ENCODE measurements at places on chromosomes 16 and 17. TPM values are rescaled to one million over a fixed set of nuclear protein-coding genes. Genes with fewer than 3 reads are reported as not detected.

- DNase-seq: no peak
- H3K27ac ChIP-seq: no peak overlapping the region
- no peak overlapping the region for H3K4me3 ChIP-seq
- H3K36me3 ChIP-seq: no peaks in the 10 kb centered on the region
Measured at GRCh38 chr16:67901734-67902133, 8.7 kb downstream of the PSKH1 start.

DNA sequence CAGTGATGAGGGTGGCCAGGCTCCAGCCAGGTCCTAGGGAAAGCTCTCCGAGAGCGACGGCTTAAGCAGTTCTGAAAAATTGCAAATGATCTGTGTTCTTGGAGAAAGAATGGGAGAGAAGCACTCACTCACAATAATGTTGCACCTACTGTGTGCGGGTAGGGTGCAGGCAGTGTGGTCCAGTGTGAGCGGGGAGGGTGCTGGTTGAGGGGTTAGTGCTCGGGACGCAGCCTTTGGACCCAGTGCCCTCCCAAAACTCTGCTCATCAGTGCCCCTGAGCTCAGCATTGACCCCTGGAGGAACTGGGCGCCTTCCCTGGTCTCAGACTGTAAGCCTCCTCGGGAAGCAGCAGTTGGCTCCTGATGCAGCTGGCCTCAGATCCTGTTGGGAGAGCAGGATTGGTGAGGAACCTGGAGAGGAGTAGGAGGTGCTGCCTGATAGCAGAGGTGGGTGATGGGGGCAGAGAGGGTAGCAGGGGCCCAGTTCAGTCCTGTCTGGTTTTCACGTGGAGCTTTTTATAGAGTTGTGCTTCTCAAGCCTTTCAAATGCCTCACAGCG, 23.6 kb upstream of the ZNF750 start:
- H3K4me3 ChIP-seq: no peak overlapping the region
- DNase-seq: no peak
- no peaks in the 10 kb centered on the region for H3K36me3 ChIP-seq
- H3K4me1 ChIP-seq: no peaks in the 10 kb centered on the region
- peak overlapping the region; percentile 53 for H3K27ac ChIP-seq

- H3K27me3 ChIP-seq: no peaks in the 10 kb centered on the region
- H3K27ac ChIP-seq: no peak overlapping the region
- H3K4me1 ChIP-seq: no peaks in the 10 kb centered on the region
- H3K36me3 ChIP-seq: no peaks in the 10 kb centered on the region
- no peak overlapping the region for H3K4me3 ChIP-seq
Measured at GRCh38 chr17:74497471-74497870, 31.0 kb downstream of the CD300A start.

GRCh38 chr16:67936124-67936879, at the start of gene PSMB10:
Gene PSMB10 (minus strand): TSS chr16:67936850. CDS start chr16:67936749, 101 bp downstream.
- no peaks in the 10 kb centered on the region for H3K4me1 ChIP-seq
- no peaks in the 10 kb centered on the region for H3K36me3 ChIP-seq
- H3K4me3 ChIP-seq: peak within 1 kb of the TSS; percentile 94
- peak within 1 kb of the TSS; percentile 74 for H3K27ac ChIP-seq
- no peaks in the 10 kb centered on the region for H3K27me3 ChIP-seq

DNA sequence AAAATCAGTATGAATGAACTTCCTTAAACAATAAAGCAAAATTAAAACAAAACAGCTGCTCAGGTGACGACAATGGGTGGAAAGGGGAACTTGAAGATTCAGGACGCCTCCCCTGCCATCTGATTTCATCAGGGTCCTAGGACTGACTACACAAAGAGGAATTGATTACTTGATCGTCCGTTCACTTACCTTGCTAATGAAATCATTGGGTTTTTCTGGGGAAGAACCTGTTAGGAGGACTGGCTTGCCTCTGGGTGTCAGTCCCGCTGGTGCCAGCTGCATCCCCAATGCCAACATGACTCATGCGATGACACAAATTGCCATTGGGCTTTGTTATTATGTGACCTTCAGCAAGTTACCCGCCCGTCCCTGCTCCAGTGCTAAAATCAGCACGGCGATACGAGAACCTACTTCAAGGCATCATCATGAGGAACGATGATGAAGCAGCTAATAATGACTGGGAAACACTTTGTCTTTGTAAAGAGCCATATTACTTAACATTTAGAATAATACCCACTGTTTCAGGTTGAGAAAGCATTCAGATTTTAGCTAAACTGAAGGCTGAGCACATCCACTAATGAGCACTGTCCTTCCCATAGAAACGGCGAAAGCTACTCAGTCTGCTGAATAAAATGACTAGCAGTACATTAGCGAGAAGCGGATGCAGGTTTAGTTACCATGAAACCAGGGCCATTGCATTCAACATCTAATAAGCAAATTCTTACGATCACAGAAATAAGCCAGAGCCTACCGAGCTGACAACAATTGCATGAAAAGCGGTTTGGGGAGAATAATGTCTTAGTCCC, 139.4 kb downstream of the ZFHX3 start:
- DNase-seq: no peak
- H3K27me3 ChIP-seq: no peaks in the 10 kb centered on the region
- no peak overlapping the region for H3K27ac ChIP-seq
- no peak overlapping the region for H3K4me3 ChIP-seq

GRCh38 chr16:88194397-88195268, 188.1 kb upstream of the ZNF469 start:
- H3K27ac ChIP-seq: no peak overlapping the region
- no peak for DNase-seq
- H3K4me3 ChIP-seq: no peak overlapping the region
- H3K27me3 ChIP-seq: no peaks in the 10 kb centered on the region
- H3K4me1 ChIP-seq: no peaks in the 10 kb centered on the region
- no peaks in the 10 kb centered on the region for H3K36me3 ChIP-seq

- peaks cover 9% of the 10 kb centered on the region for H3K36me3 ChIP-seq
- H3K27ac ChIP-seq: peak overlapping the region; percentile 25
- DNase-seq: peak; percentile 73
Measured at GRCh38 chr17:78360371-78361224, 721 bp upstream of the SOCS3 start.

GRCh38 chr17:76074390-76075363, at the start of gene GALR2:
Gene GALR2 (plus strand): TSS chr17:76074781. CDS start chr17:76074884, 103 bp downstream.
- H3K27ac ChIP-seq: no peak within 1 kb of the TSS
- peak; percentile 80 for DNase-seq
- peaks cover 64% of the 10 kb centered on the region for H3K27me3 ChIP-seq

GRCh38 chr16:12575288-12575687, 228.4 kb downstream of the CPPED1 start:
- no peaks in the 10 kb centered on the region for H3K4me1 ChIP-seq
- no peak overlapping the region for H3K27ac ChIP-seq
- no peak overlapping the region for H3K4me3 ChIP-seq
- DNase-seq: no peak

- H3K4me1 ChIP-seq: no peaks in the 10 kb centered on the region
- H3K27ac ChIP-seq: no peak overlapping the region
- peaks cover 27% of the 10 kb centered on the region for H3K36me3 ChIP-seq
- H3K4me3 ChIP-seq: no peak overlapping the region
- H3K27me3 ChIP-seq: no peaks in the 10 kb centered on the region
- no peak for DNase-seq
Measured at GRCh38 chr17:37182786-37183465, 192.9 kb upstream of the C17orf78 start.

DNA sequence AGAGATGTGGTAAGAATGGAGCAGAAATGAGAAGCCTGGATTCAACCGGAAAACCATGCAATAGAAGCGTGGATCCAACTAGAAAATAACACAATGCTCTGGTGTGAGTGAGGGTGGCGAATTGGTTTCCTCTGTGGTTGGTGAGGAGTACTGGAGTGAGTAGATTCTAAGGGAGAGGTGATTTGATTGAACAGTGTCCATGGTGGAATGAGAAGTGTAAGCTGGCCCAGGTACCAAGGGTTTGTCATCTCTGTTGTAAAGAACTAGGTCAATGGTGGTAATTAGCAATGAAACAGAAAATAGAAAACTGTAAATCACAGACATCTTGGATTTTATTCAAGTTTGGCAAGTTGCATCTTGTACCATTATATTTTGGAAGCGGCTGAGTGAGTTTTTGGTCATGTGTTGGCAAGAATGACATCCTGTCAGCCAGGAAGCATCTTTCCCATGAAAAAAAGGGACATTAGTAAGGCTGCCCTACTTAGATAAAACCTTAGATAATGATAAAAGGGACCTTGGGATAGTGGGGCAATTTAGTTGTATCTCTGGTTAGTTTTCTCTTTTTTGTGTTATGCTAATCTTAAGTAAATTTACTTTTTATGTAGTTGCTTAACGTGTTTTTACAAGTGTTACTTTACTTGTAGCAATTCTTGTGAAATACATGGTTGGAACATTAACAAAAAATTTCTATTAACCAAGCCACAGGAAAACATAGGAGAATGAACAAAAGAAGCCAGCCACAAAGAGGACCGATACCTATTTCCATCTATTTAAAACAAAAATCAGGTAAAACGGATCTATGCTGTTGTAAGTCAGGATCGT, 20.9 kb downstream of the HSD17B2 start:
- H3K4me1 ChIP-seq: no peaks in the 10 kb centered on the region
- H3K27me3 ChIP-seq: no peaks in the 10 kb centered on the region
- H3K27ac ChIP-seq: no peak overlapping the region
- no peak overlapping the region for H3K4me3 ChIP-seq

DNA sequence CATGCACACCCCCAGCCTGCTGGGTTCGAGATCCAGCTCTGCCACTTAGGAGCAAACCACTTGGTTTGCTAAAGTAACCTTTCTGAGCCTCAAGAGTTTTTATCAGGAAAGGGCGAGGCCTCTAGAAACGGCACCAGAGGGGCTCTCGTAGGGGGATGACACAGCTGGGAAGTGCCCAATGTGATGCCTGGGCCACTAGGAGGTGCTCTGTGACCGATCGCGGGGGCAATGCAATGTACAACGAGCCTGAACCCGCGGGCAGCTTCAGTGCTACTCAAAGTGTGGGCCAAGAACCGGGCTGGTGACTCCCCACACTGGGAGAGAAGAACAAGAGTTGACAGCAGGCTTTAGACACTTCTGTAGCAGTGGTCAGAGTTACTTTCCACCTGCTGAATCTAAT, 9.4 kb downstream of the C16orf89 start:
- peak; percentile 81 for DNase-seq
- no peaks in the 10 kb centered on the region for H3K36me3 ChIP-seq
- H3K4me3 ChIP-seq: no peak overlapping the region
- peaks cover 14% of the 10 kb centered on the region for H3K4me1 ChIP-seq

GRCh38 chr16:89120921-89121351, 27.3 kb downstream of the ACSF3 start:
- H3K36me3 ChIP-seq: peaks cover 23% of the 10 kb centered on the region
- no peak overlapping the region for H3K4me3 ChIP-seq
- no peaks in the 10 kb centered on the region for H3K27me3 ChIP-seq
- no peak for DNase-seq
- no peaks in the 10 kb centered on the region for H3K4me1 ChIP-seq
- no peak overlapping the region for H3K27ac ChIP-seq

DNA sequence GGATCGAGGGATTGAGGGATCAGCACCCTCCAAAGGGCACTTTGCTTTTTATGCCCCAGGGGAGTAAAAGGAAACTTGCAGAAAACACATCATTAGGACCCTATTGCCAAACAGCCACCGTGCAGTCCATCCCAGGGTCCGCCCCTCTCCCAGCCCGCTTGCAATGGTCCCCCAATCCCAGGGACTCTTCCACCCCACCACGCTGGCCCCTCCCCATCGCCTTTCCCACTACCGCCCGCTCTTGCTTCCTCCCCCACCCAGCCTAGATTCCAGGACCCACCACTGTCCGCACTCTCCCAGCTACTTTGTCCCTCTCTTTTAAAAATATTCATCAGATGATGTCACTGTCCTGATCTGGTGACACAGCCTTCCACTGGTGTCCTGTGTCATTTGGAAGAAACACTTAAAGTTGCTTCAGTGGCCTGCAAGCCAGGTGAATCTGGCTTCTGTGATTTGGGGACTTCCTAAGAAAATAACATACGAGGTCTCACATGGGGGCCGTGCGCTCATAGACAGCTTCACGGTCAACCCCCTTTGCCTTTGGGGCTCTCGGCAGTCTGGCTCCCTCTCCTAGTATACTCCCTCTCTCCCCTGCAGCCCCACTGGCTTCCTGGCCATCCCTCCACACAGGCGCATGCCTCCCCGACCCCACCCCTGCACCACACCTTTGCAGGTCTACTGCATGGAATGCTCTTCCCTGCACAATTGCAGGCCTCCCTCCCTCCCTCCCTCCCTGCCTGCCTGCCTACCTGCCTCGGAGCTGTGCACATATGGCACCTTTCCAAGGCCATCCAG, 127.9 kb downstream of the RBFOX3 start:
- H3K36me3 ChIP-seq: no peaks in the 10 kb centered on the region
- no peaks in the 10 kb centered on the region for H3K4me1 ChIP-seq
- no peak overlapping the region for H3K27ac ChIP-seq
- no peak overlapping the region for H3K4me3 ChIP-seq

- H3K4me1 ChIP-seq: no peaks in the 10 kb centered on the region
- no peaks in the 10 kb centered on the region for H3K36me3 ChIP-seq
- DNase-seq: no peak
- no peaks in the 10 kb centered on the region for H3K27me3 ChIP-seq
- H3K27ac ChIP-seq: no peak overlapping the region
Measured at GRCh38 chr17:65723431-65724151, 162.1 kb upstream of the AXIN2 start.

VMO1 gene
- not detected for total RNA-seq

PRR35 gene
- total RNA-seq: 0.50 TPM

KRT12 gene
- not detected for total RNA-seq

UMOD gene
- not detected for total RNA-seq

WDR59 gene
- total RNA-seq: 107 TPM

NTN1 gene
- total RNA-seq: 2.3 TPM

BCO1 gene
- total RNA-seq: 0.23 TPM

AOC2 gene
- 4.0 TPM for total RNA-seq
